T-helper 1 cell treated with Interleukin-12 subunit alpha and Interleukin-12 subunit beta and Interleukin-4 antibody, amounts not matched to agents 30 ng/mL and 1 ng/mL, for 36 hours (primary cell): ENCODE measurements at places on chromosomes 3 and 15. TPM values are rescaled to one million over a fixed set of nuclear protein-coding genes. Genes with fewer than 3 reads are reported as not detected.

CCDC9B gene
- 0.39 and 0.66 TPM in 2 replicates for total RNA-seq

XCR1 gene
- 0.05 TPM in 2 replicates for total RNA-seq

ITPR1 gene
- 87.4 and 90.8 TPM in 2 replicates for total RNA-seq

HHATL gene
- not detected in 2 replicates for total RNA-seq

CDHR4 gene
- 0.20 and 0.22 TPM in 2 replicates for total RNA-seq

FOXL2 gene
- not detected in 2 replicates for total RNA-seq

BBX gene
- total RNA-seq, result 40.2 and 42.0 TPM in 2 replicates

DAZL gene
- total RNA-seq, result not detected in 2 replicates

GCNT3 gene
- not detected in 2 replicates for total RNA-seq

IMPG2 gene
- total RNA-seq, result 0.51 and 0.54 TPM in 2 replicates

KBTBD12 gene
- not detected in 2 replicates for total RNA-seq

SNTN gene
- total RNA-seq, result not detected in 2 replicates

ALDH1L1 gene
- total RNA-seq, result not detected in 2 replicates

ROPN1 gene
- not detected in 2 replicates for total RNA-seq

FBXO40 gene
- not detected in 2 replicates for total RNA-seq

EPHB3 gene
- 0.10 TPM in 2 replicates for total RNA-seq

KNG1 gene
- total RNA-seq, result not detected in 2 replicates

TMEM108 gene
- total RNA-seq, result not detected in 2 replicates

TRIM69 gene
- 61.5 and 73.7 TPM in 2 replicates for total RNA-seq

TRAIP gene
- total RNA-seq, result 20.6 and 25.1 TPM in 2 replicates

NMB gene
- total RNA-seq, result 3.2 and 3.7 TPM in 2 replicates

CPEB1 gene
- not detected in 2 replicates for total RNA-seq

PDCD7 gene
- 42.4 and 46.1 TPM in 2 replicates for total RNA-seq

GNAT1 gene
- not detected in 2 replicates for total RNA-seq

RTP4 gene
- 21.3 and 21.6 TPM in 2 replicates for total RNA-seq

TGM5 gene
- total RNA-seq, result 0.20 and 0.39 TPM in 2 replicates
